ENCODE measurements at places on chromosomes 5 and 9. TPM values are rescaled to one million over a fixed set of nuclear protein-coding genes. Genes with fewer than 3 reads are reported as not detected.

MYOZ3 gene
- total RNA-seq, result 0.39 TPM

CAVIN4 gene
- total RNA-seq, result 0.78 TPM

PCDHA7 gene
- 0.37 TPM for total RNA-seq

GRIA1 gene
- total RNA-seq, result under 0.01 TPM
